ENCODE measurements at places on chromosomes 7 and 10.

GRCh38 chr10:75694790-75695189 lies 263.4 kb downstream of the LRMDA start:
- no peak for DNase-seq

GRCh38 chr7:144391823-144392255 lies 11.7 kb downstream of the NOBOX start:
- DNase-seq, result peak; percentile 21

GRCh38 chr10:85645926-85646711 lies 720.5 kb downstream of the GRID1 start:
- no peak for DNase-seq

DNA sequence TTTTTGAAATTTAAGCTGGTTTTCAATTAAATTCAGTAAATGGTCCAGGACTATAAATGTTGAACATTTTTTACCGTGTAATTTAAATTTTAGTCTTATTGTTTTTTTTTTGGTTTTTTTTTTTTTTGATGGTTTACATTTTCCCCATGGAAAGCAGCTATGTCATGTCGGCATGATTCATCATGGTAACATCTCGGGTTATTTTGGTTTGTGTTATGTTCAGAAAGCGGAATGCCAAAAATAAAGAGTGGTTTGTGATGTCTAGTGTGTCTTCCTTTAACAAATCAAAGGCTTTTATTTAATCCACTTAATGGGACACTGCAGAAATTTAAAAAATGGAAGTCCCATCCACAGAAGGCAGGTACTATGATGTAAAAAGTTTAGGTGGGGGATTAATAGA lies 58.5 kb downstream of the TRUB1 start:
- DNase-seq, result no peak

DNA sequence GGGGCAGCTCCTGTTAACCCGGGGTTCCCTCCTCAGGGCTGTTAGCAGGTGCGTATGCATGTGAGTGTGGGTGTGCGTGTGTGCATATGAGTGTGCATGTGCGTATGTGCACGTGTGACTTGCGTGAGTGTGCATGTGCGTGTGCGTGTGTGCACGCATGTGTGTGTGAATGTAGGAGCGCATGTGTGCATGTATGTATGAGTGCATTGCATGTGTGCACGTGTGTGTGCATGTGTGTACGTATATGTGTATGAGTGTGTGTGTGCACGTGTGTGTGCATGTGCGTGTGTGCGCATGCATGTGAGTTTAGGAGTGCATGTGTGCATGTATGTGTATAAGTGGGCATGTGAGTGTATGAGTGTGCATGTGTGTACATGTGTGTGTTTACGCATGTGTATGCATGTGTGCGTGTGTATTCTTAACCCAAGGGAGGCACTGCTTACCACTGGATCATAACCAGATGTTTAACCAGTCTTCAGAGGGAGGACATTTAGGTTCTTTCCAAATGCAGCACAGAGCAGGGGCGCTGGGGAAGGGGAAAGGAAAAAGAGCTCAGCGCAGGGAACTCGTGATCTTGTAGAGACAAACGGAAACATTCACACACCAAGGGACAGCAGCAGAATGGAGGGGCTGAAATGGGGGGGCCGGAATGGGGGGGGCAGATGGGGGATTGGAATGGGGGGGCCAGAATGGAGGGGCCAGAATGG lies 45.0 kb downstream of the PWWP2B start:
- DNase-seq, result no peak

All from stimulated activated naive CD8-positive, alpha-beta T cell treated with anti-CD3 and anti-CD28 coated beads, Interleukin-15, amount 100 ng/mL, for 72 hours (primary cell).